Stimulated activated CD8-positive, alpha-beta memory T cell treated with anti-CD3 and anti-CD28 coated beads, Interleukin-4, amount 100 ng/mL, for 48 hours (primary cell): ENCODE measurements at places on chromosomes 2 and 18.

- DNase-seq: no peak
Observed at GRCh38 chr2:72979896-72980295, 62.6 kb downstream of the EMX1 start.

DNA sequence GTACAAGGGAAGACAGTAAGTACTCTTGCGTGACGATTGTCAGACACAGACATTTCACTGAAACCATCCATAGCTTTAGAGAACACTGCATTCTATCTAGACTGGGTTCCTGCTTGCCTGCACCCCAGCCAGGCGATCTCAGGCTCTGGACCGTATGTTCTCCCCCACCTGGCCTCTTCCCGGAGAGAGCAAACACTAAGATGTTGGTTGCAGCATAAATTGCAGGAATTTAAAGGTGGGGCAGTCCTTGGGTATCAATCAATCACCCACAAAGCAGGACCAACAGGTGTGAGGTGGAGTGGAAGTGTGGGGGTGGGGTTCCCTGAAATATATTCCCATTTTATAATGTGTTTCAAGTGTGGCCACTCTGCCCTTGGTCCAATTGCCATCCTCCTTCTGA, 103.6 kb upstream of the TGFA start:
- no peak for DNase-seq

- DNase-seq: no peak
Observed at GRCh38 chr2:233643128-233643527, 6.9 kb downstream of the UGT1A10 start.

DNA sequence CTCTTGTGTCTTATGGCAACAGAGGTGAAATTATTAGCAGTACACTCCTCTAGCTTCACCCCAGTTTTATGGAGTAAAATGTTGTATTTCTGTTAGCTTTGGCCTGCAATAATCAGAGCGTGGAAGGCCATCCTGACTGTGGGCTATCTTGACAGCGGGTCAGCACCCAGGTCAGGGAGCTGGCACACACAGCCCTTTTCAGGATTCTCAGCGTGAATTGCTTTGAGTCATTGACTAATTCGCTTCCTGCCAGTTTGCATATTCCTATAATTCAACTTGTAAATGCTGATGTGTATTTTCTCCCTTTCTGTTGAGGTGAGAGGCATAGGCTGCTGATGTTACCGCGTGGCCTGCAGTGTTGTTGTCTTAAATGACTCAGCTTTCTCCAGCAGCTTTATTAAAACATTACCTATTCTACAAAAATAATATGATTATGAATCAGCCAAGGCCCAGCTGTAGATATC, 109.6 kb upstream of the EML6 start:
- DNase-seq: no peak

- no peak for DNase-seq
Observed at GRCh38 chr18:27447451-27447881, 262.4 kb upstream of the CHST9 start.

DNA sequence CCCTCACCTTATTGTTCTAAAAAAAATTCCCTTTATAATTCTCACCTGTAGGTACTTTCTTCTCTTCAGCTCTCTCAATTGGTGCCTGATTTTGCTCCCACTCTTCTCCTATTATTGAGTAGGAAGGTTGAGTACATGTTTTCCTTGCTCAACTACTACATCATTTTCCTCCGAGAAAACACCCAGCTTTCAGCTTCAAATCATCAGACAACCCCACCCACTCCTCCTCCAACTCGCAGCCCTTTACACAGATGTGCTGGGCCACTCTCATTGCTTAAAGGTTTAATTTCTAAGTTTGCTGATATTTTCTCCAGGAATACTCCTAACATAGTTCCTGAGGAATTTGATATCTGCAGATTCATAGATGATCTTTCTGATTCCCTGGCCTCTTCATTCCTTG, 734.4 kb upstream of the ZEB2 start:
- DNase-seq: no peak

DNA sequence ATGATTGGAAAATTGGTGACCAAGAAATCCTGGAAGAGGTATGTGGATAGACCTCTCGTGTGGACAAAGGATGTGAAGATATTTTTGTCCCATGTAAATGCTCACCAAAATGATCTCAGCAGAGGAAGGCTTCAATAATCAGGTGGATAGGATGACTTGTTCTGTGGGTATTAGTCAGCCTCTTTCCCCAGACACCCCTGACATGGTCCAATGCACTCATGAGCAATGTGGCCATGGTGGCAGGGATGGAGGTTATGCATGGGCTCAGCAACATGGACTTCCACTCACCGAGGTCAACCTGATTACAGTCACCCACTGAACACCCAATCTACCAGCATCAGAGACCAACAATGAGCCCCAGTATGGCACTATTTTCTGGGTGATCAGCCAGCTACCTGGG, 20.2 kb downstream of the CHRNA1 start:
- no peak for DNase-seq

DNA sequence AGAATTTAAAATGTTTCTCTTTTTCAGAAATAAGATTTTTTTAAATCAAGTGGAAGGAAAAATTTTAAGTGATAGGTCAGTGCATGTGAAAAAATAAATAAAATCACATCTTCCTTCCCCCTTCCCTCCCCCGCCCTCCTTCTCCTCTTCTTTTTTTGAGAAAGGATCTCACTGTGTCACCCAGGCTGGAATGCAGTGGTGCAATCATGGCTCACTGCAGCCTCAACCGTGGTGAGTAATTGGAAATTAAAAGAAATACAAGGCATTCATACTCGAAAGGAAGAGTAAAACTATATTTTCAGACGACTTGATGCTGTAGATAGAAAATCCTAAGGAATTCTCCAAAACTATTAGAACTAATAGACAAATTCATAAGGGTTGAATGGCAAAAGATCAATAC, 16.9 kb upstream of the CRACDL start:
- DNase-seq: no peak

DNA sequence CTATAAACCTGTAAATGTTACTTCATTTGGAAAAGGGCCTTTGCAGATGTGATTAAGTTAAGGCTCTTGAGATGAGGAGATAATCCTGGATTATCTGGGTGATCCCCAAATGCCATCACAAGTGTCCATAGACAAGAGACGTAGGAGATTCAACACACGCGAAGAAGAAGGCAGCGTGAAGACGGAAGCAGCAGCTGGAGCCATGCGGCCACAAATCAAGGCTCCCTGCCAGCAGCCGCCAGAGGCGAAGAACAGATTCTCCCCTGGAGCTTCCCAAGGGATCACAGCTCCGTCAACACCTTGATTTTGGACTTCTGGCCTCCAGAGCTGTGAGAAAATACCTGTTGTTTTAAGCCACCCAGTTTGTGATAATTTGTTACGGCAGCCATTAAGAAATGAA, 11.0 kb upstream of the VAPA start:
- DNase-seq: no peak

GRCh38 chr2:178428396-178428806, 22.6 kb downstream of the PRKRA start:
- DNase-seq: no peak

DNA sequence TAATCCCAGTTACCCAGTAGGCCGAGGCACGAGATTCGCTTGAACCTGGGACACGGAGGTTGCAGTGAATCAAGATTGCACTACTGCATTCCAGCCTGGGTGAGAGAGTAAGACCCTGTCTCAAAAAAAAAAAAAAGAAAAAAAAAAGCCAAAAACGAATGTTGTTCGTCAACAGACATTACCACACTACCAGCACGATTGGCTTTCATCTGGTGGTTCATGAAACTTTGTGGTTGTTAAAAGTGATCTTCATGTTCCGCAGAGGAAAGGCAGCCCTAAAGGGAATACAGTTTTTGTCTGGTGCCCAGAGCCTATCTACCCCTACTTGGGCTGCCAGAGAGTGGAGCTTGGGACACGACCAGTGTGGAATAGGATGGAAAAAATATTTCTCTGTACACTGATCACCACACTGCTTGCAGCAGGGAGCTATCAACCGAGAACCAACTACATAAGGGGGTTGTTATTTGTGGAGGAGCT, 13.6 kb upstream of the CXCR4 start:
- DNase-seq: no peak

DNA sequence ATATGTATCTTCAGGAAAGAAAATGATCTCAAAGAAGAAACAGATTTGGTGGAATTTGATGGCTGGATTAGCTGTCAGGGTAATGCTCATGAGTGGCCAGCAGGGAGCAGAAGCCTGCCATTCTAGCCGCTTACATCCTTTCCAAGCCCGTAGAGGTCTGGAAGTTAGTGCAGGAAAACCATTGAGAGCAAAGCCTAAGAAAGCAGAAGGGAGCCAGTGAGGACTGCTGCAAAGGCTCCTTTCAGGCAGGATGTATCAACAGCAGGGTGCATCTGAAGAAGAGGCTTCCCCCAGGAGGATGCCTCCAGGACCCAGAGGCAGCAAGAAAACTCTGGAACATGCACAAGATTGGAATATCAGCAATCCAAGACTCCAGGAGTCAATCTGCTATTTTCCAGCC, 22.9 kb upstream of the LBH start:
- peak; percentile 45 for DNase-seq

GRCh38 chr2:98455494-98455976, 10.9 kb downstream of the INPP4A start:
- DNase-seq: no peak

GRCh38 chr2:19762959-19763605, 138.7 kb downstream of the TTC32 start:
- DNase-seq: no peak

- DNase-seq: peak; percentile 35
Observed at GRCh38 chr2:38723173-38723572, 28.0 kb downstream of the SRSF7 start.

DNA sequence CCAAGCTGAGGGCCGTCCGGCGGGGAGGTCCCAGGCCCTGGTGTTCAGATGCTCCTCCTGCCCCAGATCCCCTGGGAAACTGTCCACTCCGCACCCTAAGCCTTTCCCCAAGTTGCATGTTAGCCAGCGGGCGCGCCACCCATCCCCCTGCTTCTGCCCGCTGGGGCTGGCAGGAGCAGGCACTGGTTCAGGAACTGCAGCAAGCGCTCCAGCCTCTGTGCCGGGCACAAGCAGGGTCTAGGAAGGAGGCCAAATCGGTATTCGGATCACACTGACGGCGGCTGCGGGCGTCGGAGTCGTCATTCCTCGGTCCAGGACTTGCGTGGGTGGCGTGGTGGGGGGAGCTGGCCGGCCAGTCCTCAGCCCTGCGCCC, 53.7 kb downstream of the FAM168B start:
- no peak for DNase-seq

- no peak for DNase-seq
Observed at GRCh38 chr2:204274991-204275390, 270.3 kb upstream of the PARD3B start.

DNA sequence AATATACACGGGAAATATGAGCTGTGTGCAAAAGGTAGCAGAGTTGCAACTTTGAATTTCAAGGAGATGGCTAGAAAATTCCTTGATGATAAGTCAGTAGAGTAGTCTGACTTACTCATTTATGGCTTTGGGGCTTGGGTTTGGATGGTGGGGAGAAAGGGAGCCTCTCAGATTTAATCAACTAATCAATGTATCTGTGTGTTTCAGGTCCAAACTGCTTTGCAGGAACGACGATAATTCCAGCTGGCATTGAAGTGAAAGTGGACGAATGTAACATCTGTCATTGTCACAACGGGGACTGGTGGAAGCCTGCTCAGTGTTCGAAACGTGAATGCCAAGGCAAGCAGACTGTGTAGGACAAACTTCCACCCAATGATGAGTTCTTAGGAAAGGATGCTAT, 164.6 kb downstream of the VWC2L start:
- no peak for DNase-seq

- no peak for DNase-seq
Observed at GRCh38 chr18:68387246-68387645, 327.7 kb downstream of the TMX3 start.

DNA sequence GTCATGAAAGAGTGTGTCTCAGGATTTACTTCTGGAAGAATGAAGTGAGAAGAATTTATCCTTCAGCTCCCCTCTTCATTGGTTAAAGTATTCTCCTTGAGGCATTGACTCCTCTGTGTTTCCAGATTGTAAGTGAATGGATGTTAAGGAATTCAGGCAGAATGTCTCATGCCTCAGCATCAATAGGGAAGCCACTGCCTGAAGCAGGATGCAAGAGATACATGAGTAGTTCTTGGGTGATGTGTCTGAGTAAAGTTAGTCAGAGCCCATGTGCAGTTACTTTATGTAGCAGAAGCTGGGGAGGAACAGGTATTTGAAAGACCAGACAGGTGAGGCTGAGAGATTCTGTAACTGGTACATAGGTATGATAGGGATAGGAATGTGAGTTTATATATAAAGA, 34.0 kb upstream of the TMEFF2 start:
- DNase-seq: no peak

DNA sequence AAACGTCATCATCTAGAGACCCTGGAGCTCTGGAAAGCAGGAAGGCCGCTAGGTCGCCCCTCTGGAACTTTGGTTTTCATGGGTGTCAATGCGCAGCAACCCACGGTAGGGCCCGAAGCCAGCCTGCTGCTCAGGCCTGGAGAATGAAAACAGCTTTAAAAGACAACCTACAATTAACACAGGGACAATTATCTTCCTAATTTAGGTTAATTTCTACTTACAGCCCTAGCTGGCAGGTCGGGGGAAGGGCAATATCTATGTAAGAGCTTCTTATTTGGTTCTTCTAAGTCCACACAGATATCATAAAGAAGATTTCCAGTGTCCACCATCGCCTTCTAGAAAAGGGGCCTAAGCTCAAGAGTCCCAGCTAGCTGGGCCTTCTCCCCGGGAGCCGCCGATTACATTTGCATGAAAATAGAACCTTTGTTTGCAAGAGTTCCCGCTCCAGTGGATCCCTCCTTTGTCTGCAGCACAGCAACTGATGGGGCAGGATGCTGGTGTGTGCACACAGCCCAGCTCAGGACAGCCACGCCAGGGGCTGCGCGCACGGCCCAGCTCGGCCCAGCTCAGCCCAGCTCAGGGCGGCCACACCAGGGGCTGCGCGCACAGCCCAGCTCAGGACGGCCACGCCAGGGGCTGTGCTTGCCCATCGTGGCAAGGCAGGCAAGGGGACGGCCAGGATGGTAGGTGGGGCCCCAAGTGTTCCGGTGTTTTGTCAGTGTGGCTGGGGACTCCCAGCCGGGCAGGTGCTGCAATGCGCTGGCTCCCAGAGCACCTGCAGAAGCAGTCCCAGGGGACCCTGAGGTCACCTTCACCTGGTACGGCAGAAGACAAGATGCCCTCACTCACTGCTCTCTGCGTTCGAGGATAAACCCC, 109.1 kb downstream of the HDAC4 start:
- DNase-seq: no peak

GRCh38 chr18:79206444-79206843, 137.2 kb downstream of the ATP9B start:
- no peak for DNase-seq

GRCh38 chr2:10859278-10859677, 46.7 kb upstream of the PDIA6 start:
- DNase-seq: no peak

DNA sequence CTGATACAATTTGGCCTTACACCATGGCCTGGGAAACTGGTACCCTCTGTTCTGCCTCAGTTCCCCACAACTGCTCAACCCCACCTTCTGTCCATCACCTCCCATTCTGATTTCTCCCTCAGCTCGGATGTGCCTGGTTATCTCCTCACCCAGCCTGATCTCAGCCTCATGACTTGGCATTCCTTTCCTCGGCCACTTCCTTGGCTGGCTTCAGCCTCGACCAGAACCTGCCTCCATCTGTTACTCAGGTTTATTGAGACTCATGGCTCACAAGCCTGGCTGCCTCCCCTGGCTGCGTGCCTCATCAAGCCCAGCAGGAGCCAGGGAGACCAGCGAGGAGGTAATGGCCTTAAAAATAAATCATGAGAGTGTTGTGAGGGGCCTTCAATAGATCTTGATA, 356.2 kb upstream of the SPRED2 start:
- no peak for DNase-seq
